ENCODE measurements at places on chromosomes 1 and 21. TPM values are rescaled to one million over a fixed set of nuclear protein-coding genes. Genes with fewer than 3 reads are reported as not detected.

The MNDA gene
- total RNA-seq: not detected

DNA sequence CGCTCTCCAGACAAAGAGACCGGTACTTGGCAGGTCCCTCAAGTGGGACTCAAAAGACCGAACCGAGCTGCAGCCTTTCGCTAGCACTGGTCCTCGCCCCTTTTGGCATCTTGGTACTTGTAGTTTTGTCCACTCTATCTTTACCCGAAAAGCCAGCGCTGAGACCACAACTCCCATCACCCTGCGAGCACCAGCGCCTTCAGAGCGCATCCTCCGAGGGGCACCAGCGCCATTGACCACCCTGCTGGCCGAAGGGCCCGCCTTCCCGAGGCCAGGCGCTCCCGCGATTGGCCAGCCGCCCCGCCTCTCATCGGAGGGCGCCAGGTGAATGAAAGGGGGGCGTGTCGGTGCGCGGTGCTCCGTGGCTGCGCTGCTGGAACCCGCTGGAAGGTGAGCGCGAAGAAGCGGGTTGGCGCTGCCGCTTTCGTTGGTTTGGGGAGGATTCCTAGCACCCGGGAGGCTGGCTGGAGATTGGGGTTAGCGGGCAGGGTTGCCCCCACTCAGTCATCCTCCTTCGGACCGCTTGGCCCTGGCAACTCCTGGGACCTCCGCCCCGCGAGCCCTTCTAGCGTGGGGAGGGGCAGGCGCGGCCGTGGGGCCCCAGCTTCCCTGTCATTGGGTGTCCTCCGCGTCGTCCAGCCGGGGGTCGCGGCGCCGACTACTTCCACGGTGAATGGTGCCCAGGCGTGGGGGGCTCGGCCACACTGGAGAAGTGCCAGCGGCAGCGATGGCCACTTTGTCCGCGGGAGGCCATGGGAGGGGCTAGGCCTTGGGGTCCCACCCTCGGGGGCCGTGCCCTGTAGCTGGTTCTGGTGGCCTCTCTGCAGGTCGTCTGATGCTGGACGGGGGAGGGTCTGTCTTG, at the start of gene ZBTB8B:
Gene ZBTB8B, plus strand, starts transcription at position 357 of the 862 bp plus-strand sequence. CDS start 5,553 bp downstream, outside the sequence.
- H3K4me3 ChIP-seq: peak within 1 kb of the TSS; percentile 96
- H3K4me1 ChIP-seq: peaks cover 12% of the 10 kb centered on the region
- H3K27ac ChIP-seq: peak within 1 kb of the TSS; percentile 87
- DNase-seq: peak; percentile 95

The NEK2 gene
- 17.6 TPM for total RNA-seq

The MYOG gene
- not detected for total RNA-seq

DNA sequence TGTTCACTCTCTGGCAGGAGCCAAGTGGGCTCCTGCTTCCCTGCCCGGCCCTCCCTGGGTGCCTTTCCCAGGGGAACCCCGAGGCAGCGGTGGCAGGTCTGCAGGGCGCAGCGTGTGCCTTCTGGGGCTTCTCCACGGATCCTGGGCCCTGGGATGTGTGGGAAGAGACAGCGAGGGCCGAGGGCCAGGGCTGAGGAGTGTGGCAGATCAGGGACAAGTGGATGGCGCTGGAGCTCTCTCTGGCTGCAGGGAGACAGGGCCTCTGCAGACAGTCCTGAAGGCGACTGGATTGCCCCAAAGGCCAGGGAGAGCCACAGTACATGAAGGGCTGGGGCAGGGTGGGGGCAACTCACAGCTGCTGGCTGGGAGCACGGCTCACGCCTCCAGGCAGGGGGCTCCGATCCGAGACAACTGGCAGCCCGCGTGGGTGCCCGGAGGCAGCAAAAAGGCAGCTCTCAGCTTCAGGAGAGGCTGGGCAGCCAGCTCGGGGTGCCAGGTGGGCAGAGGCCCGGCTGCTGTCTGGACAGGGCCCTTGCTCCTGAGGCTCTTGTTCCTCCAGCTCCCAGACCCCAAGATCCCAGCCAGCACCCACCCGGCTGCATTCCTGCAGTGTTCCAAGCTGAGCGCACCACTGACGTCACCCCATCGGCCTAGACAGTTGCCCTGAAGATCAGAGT, 16.0 kb downstream of the MORN1 start:
- no peak for DNase-seq
- H3K36me3 ChIP-seq: peaks cover 7% of the 10 kb centered on the region

DNA sequence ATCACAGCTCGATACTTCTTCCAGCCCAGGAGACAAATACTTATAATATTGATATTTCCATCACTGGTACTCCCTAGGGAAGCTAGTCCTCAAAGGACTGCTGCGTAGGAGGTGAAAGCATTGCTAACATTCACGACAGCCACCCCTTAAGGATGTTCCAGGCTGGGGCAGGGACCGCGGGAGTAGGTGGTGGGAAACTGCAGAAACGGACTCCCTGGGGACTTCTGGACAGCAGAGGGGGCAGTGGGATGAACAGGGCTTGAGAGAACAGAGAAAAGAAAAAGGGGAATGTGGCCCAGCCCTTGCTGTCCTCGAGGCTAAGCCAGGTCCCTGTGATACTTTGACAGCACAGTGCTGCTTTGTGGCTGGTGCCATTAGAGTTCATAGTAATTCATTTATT, 108.0 kb downstream of the HMGB4 start:
- no peak overlapping the region for H3K27ac ChIP-seq
- H3K36me3 ChIP-seq: no peaks in the 10 kb centered on the region
- peaks cover 19% of the 10 kb centered on the region for H3K27me3 ChIP-seq
- DNase-seq: no peak
- H3K4me1 ChIP-seq: peaks cover 2% of the 10 kb centered on the region
- no peak overlapping the region for H3K4me3 ChIP-seq

GRCh38 chr1:219210067-219210466, 36.4 kb downstream of the LYPLAL1 start:
- DNase-seq: no peak
- H3K36me3 ChIP-seq: peaks cover 10% of the 10 kb centered on the region
- no peak overlapping the region for H3K4me3 ChIP-seq
- H3K27me3 ChIP-seq: no peaks in the 10 kb centered on the region
- peaks cover 3% of the 10 kb centered on the region for H3K4me1 ChIP-seq

GRCh38 chr21:15764878-15765277, 35.1 kb downstream of the USP25 start:
- H3K27ac ChIP-seq: no peak overlapping the region
- peaks cover 29% of the 10 kb centered on the region for H3K4me1 ChIP-seq
- peaks cover 13% of the 10 kb centered on the region for H3K36me3 ChIP-seq

GRCh38 chr1:160658162-160658813, 11.4 kb upstream of the SLAMF1 start:
- H3K36me3 ChIP-seq: no peaks in the 10 kb centered on the region
- no peak overlapping the region for H3K27ac ChIP-seq

Data from progenitor cell of endocrine pancreas (in vitro differentiated cells).